ENCODE measurements at places on chromosomes 7 and 10.

GRCh38 chr10:101085846-101086245 lies 24.1 kb downstream of the KAZALD1 start:
- DNase-seq: no peak

DNA sequence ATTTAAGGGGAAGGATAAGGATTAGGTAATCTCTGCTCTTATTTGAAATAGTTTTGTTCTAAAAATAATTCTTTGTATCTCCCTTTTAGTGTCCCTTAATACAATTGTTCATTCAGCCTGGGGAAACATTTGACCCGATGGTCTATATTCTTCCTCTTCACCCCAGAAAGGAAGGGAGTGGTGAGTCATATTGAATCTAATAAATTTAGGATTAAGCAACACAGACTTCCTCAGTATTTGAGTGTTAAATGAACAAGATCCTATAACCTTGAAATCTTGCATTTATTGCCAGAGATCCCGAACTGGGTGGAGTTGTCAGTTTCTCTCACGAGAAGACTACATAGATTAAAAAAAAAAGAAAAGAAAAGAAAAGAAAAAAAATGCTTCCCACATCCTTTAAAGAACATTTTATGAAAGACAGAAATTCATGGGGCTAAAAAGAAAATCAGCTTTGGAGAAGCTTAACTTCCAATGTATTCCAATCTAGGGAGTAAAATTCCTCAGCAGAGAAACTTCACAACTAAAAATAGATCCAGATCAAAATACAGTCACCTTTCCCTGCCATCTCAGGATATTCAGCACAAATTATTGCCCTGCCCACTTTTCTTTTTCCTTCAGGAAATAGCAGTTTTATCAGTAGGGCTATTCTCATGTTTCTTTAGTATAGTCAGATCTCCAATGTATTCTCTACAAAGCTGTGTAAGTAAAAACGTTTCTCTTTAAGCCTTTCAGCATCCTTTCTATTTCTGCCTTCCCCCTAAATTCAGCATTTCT lies 82.2 kb downstream of the SEMA3D start:
- DNase-seq: peak; percentile 19

DNA sequence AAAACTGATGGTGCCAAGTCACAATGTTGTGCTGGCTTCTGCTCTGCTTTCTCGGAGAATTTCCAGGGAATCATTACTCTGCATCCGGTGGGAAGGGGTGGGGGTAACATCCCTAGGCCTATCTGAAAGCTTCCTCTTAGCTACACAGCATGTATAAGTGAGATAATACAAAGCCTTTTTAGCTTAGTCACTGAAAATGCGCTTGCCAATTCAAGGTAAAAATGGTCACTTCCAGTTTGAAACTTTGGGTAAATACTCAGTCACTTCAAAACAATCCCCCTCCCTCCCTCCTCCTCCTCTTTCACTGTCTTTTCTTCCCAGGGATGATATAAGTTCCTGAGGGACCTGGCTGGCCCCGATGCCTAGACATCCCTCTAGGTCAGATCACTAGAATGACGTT lies 57.3 kb upstream of the APBB1IP start:
- DNase-seq: no peak

- no peak for DNase-seq
These were observed 32.7 kb upstream of the RHOBTB1 start for GRCh38 chr10:60976687-60977086.

GRCh38 chr7:44794331-44794730 lies 2.1 kb upstream of the PPIA start:
- DNase-seq: no peak

DNA sequence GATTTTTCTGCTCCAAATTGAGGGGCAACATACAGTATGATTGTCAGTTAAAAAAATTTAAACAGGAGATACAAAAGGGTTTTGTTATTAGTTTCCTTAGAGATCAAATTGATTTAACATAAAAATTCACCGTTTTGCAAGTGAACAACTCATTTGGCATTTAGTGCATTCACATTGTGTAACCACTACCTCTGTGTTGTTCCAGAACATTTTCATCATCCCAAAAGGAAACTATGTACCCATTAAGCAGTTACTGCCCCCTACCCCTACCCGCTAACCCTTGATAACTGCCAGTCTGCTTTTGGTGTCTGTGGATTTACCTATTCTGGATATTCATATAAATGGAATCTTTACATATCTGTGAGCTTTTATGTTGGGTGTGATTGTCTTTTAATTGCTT lies 3.1 kb downstream of the ZRANB1 start:
- DNase-seq: no peak

GRCh38 chr10:110629680-110630191 lies 14.4 kb upstream of the RBM20 start:
- DNase-seq: no peak

DNA sequence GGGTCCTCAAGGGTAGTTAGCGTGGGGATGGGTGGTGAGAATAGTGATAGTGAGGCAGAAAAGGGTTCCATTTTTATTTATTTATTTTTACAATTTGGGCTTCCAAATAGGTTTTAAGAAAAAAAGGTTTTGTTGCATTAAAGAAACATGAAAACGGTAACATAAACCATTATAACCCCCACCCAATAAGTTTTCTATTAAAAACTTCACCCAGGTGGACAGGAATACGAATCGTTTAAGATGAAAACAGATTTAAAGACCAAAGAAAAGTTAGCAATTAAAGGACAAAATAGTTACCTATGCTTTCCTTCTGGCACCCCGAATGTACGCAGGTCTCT lies 78.7 kb downstream of the ZFAND4 start:
- no peak for DNase-seq

DNA sequence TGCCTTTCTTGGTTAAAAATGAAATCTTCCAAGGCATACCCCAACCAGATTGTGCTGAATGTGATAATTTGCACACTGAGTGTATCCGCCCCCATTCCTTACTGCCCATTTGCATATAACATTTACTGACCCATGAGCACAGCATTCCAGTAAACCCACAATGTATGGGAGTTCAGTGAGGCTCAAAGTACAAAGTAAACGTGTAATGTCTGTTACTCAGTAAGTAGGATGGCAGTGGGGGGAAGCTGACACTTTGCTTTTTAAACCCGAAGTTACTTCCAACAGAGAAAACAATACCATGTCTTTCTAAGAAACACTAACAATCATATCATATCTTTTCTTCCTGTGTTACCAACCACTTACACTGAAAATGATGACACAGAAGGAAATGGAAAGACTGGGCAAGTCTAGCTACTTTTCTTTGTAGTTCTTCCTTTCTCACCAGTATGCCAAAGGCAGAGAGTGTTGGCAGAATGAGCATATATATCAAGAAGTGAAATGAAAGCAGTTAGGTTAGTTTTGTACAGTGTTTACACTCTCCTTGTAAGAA lies 27.1 kb upstream of the SOSTDC1 start:
- DNase-seq: peak; percentile 68

DNA sequence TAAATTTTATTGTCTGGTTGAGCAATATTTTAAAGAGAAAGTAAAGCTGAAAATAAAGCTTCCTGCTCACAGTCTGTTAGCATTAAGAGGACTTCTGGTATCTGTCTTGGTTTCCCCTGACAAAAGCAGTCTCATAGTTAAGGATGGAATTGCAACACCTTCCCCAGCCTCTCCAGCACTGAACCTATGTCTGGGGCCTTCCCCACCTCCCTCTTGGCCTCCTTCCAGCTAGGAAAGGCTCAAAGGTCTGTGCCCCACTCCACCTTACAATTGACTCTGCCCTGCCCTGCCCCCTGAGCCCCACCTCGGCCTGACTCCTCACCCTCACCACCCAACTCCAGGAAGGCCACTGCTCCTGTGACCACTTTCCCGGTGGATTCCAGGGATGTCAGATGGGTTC lies 33.2 kb downstream of the COL17A1 start:
- no peak for DNase-seq

DNA sequence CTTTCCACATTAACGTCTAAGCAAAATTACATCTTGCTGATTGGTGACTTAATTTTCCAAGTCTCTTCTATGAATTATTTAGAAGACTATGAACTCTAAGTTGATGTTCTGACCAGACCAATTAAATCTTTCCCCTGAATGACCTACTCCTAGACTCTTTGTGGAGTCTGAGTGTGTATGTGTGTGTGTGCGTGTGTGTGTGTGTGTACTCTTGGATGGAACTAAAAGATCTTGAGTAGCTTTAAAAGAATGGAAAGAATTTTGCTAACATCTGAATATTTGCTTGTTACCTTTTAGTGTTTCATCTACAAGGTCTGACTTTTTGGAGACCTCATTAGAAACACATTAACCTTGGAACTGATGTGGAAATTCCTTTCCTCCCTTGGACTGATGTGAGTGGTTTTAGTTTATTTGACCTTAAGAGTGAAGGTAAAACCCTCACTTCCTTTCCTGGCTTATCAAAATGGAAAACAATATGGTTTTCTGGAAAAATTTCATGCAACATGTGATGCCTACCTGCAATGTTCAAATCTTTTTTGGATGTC lies 257.1 kb downstream of the GATA3 start:
- DNase-seq: no peak

DNA sequence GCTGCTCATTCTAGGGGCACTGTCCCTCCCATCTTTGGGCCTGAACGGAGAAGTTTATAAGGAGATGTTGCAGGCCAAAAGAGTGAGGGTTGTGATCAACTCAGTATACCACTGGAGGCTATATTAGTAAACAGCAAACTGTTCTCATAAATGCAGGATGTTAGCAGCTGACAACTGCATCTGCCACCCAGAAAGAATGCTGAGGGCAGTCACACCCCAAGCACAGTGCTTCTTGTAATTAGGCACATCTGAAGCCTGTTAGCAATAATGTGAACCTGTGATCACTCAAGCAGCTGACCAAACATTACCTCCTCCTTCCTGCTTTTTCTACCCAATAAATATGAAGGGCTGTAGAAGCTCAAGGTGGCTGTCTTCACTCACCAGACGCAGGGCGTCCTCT lies 38.4 kb upstream of the ZNF138 start:
- DNase-seq: no peak

DNA sequence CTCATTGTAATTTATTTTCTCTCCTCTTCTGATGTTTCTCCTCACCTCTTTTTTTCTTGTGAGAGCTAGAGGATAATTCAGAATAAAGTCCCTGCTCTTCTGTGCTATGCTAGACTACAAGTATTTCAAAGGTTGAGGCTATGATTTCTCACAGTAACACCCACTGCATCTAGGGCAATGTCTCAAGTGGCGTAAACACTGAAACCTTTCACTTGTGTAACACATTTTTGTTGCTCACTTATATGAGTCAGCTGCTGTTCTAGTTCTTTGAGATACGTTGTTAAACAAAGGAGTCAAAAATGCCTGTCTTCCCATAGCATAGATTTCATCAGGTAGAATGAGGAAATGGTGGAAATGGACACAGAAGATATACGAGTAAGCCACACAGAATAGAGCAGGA lies 305.1 kb upstream of the PITRM1 start:
- peak; percentile 54 for DNase-seq

GRCh38 chr10:122273966-122274545 lies 3.0 kb downstream of the BTBD16 start:
- no peak for DNase-seq

- no peak for DNase-seq
These were observed 81.1 kb downstream of the GNAI1 start for GRCh38 chr7:80215734-80216133.

DNA sequence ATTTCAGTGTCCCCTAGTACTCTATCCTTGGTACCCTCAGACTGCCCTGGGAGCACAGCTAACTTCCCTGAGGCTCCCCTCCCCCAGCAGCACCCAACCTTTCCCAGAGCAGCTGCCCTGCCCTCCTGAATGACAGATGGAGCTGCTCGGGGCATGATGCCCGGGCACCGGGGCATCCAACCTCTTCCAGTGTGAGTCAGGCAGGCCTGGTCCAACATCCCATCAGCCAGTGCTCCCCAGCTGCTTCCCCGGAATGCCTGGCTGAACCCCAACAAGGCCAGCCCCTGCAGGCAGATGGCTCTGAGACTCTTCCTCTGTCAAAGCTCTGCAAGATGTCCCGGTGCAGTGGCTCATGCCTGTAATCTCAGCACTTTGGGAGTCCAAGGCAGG lies 11.9 kb upstream of the TSPAN15 start:
- peak; percentile 21 for DNase-seq

DNA sequence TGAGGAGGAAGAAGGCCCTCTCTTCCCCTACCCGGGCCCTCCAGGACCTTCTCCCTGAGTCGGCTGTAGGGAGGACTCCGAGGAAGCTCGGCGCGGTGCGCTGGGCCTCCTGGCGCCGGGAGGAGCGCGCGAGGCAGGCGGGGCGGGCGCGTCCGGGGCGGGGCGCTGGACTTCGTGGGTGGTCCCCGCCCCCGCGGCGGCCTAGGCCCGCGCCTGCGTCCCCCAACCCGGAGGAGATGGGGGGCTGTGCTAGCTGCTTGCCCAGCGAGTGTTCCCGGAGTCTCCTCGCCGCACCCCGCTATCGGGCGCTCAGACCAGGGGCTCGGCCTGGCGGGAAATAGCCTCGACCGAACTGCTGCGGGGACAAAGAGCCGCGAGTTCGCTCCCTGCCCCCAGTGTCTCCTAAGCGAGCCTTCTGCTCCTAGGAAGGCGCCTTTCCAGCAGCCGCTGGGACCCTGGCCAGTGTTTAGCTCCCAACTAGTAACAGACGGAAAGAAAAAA lies 19.2 kb upstream of the SMO start:
- no peak for DNase-seq

- DNase-seq: no peak
These were observed 22.1 kb downstream of the POLL start for GRCh38 chr10:101565936-101566332.

DNA sequence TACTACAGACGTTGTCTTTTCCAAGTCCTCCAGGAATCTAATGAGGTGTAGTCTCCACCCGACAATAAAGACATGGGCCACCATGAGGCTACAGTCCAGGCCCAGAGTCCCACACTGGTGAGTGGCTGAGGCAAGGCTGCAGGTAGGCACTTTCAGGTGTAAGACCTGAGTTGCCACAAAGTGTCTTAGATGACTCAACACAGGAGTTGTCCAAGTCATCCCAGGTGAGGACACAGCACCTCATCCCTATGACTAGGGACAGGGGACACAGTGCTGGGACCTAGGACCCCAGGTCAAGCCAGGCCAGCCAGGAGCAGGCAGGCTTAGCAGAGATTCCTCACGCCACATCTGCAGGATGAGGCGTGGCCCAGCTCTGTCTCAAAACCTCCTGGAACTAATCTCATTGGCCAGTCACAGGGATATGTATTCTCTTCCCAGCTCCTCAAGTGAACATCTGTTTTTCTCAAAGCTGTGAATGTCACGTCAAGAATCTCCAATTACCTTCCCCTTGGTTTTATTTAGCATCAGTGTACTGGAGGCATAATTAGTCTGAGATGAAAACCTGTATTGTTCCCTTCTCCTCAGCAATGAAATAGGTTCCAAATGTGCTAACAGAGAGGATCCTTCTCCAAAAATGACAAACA lies 254.6 kb downstream of the GRID1 start:
- DNase-seq: no peak

Measured in NCI-H460 (cell line).